Stimulated activated memory B cell treated with anti-CD40 and anti-IgM and Interleukin-4, amounts not matched to agents 10 μg/mL and 1 μg/mL and 100 μg/mL, for 72 hours (primary cell): ENCODE measurements at places on chromosomes 7 and 10.

- H3K27me3 ChIP-seq: no peaks in the 10 kb centered on the region
- peaks cover 27% of the 10 kb centered on the region for H3K36me3 ChIP-seq
- no peak overlapping the region for H3K4me3 ChIP-seq
- H3K4me1 ChIP-seq: no peaks in the 10 kb centered on the region
Observed at GRCh38 chr7:16399265-16399831, 22.0 kb downstream of the CRPPA start.

DNA sequence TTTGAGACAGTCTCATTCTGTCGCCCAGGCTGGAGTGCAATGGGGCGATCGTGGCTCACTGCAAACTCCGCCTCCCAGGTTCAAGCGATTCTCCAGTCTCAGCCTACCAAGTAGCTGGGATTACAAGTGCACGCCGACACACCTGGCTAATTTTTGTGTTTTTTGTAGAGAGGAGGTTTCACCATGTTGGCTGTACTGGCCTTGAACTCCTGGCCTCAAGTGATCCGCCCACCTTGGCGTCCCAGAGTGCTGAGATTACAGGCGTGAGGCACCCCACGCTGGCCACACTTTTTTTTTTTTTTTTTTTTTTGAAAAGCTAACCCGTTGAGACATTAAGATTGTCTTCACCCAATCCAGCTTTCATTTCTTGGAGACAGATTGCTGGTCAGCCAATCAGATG, 2.1 kb downstream of the ZNF273 start:
- no peak overlapping the region for H3K27ac ChIP-seq
- peaks cover 5% of the 10 kb centered on the region for H3K36me3 ChIP-seq
- no peak for ATAC-seq

DNA sequence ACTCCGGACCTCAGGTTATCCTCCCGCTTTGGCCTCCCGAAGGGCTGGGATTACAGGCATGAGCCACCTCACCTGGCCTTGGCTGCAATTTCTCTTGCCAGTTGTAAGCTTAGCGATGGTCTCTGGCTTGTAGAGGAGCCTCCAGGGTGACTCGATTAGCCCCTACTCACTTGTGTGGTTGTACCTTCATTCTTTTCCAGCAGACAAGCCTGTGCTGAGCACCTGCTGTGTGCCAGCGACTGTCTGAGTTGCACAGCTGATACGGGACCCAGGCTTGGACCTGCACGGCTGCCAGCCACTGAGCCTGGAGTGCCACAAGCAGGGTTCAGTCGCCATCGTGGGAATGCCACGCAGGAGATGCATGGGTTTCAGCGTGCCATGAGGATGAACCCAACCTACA, 42.0 kb upstream of the DNAJB6 start:
- H3K36me3 ChIP-seq: no peaks in the 10 kb centered on the region
- no peak overlapping the region for H3K4me3 ChIP-seq
- H3K4me1 ChIP-seq: peaks cover 25% of the 10 kb centered on the region

- ATAC-seq: no peak
- no peak overlapping the region for H3K4me3 ChIP-seq
- H3K27me3 ChIP-seq: no peaks in the 10 kb centered on the region
Observed at GRCh38 chr7:138258197-138258559, 181.9 kb downstream of the AKR1D1 start.

DNA sequence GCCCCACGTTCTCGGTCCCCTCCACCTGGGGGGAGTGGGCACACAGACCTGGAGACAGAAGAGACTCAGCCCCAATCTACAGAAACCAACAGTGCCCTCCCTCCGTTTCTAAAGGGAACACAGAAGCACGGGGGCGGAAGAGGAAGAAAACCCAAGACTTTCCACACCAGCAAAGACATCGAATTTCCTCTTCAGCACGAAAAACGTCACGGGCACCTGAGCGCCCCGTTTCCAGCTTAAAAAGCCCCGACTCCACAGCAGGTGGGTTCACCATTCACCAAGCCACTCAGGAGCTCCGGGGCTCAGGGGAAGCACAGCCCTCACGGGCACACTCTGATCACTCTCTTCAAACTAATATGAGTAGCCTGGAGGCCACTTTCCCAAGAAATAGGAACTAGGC, 19.6 kb downstream of the NUDT1 start:
- peak overlapping the region; percentile 96 for H3K27ac ChIP-seq
- H3K4me1 ChIP-seq: peaks cover 64% of the 10 kb centered on the region
- peak overlapping the region; percentile 60 for H3K4me3 ChIP-seq
- peaks cover 83% of the 10 kb centered on the region for H3K36me3 ChIP-seq
- ATAC-seq: peak; percentile 89

- H3K36me3 ChIP-seq: no peaks in the 10 kb centered on the region
- peak overlapping the region; percentile 12 for H3K27ac ChIP-seq
- peaks cover 6% of the 10 kb centered on the region for H3K27me3 ChIP-seq
- H3K4me1 ChIP-seq: peaks cover 27% of the 10 kb centered on the region
- no peak for ATAC-seq
- no peak overlapping the region for H3K4me3 ChIP-seq
Observed at GRCh38 chr7:155291045-155291530, 6.6 kb upstream of the INSIG1 start.

DNA sequence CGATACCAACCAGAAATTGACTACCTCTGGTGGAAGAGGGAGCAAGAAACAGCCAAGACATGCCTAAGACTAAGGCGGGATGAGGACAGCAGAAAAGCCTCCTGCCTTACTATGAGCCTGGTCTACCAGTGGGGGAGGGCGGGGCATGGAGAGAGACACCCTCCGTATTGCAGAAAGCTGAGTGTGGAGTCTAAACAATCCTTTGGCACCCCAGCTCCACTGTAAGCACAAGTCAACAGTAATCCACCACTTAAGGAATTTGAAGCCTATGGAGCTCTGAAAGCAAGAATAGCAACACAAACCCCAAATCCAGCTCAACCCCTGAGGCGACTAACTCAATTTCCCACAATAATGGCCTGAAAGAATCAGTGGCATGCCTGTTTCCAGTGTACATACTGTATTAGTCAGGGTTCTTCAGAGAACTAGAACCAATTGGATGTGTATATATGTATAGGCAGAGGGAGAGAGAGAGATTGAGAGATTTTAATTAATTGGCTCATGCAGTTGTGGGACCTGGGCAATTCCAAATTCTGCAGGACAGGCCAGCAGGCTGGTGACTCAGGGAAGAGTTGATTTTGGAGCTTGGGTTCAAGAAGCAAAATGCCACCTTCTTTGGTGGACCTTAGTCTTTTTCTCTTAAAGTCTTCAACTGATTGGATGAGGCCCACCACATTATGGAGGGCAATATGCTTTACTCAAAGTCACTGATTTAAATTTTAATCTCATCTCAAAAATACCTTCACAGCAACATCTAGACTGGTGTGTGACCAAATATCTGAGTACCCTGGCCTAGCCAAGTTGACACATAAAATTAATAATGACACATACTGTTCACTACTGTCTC, 13.5 kb downstream of the PPIF start:
- peaks cover 27% of the 10 kb centered on the region for H3K36me3 ChIP-seq
- H3K4me3 ChIP-seq: no peak overlapping the region
- H3K27ac ChIP-seq: no peak overlapping the region
- H3K4me1 ChIP-seq: peaks cover 28% of the 10 kb centered on the region
- no peak for ATAC-seq
- H3K27me3 ChIP-seq: no peaks in the 10 kb centered on the region

- H3K4me3 ChIP-seq: no peak overlapping the region
- H3K27ac ChIP-seq: no peak overlapping the region
- peaks cover 7% of the 10 kb centered on the region for H3K4me1 ChIP-seq
- no peaks in the 10 kb centered on the region for H3K36me3 ChIP-seq
Observed at GRCh38 chr10:133010095-133010842, 67.9 kb upstream of the CFAP46 start.

- H3K4me3 ChIP-seq: no peak overlapping the region
- no peak overlapping the region for H3K27ac ChIP-seq
- H3K4me1 ChIP-seq: no peaks in the 10 kb centered on the region
- no peak for ATAC-seq
- H3K27me3 ChIP-seq: no peaks in the 10 kb centered on the region
Observed at GRCh38 chr7:51256209-51256781, 60.3 kb downstream of the COBL start.

GRCh38 chr10:114306116-114306973, 67.3 kb downstream of the VWA2 start:
- no peak overlapping the region for H3K27ac ChIP-seq
- ATAC-seq: no peak
- H3K36me3 ChIP-seq: no peaks in the 10 kb centered on the region

GRCh38 chr7:103094102-103094501, 19.2 kb downstream of the ARMC10 start:
- H3K27me3 ChIP-seq: no peaks in the 10 kb centered on the region
- no peak overlapping the region for H3K4me3 ChIP-seq
- H3K36me3 ChIP-seq: peaks cover 30% of the 10 kb centered on the region
- H3K27ac ChIP-seq: no peak overlapping the region

DNA sequence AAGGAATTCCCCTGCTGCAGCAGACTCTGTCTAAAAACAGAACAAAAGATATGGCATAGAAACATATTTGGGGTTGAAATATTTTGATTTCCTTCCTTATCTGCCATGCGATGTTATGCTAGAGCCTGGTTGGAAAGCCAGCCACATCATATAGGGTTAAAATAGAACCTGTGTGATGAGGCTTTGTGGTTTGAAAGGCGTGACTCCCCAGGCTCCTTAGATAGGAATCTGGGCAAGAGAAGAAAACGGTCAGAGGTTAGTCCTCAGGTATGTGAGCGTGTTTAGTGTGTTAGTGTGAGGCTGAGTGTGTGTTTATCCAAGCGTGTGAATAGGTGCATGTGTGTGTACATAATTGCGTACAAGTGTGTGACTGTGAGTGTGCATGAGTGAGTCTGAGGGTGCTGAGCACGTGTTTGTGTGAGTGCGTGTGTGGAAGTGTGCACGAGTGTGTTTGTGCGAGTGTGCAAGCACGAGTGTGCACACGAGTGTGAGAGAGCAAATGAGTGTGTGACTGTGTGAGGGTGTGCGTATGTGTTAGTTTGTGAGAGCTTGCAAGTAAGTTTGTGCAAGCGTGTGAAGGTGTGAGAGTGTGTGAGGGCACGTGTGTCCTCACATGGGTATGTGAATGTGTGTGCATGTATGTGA, 79.9 kb downstream of the COL26A1 start:
- no peak overlapping the region for H3K4me3 ChIP-seq
- no peak for ATAC-seq
- peaks cover 35% of the 10 kb centered on the region for H3K27me3 ChIP-seq
- H3K36me3 ChIP-seq: no peaks in the 10 kb centered on the region
- H3K4me1 ChIP-seq: no peaks in the 10 kb centered on the region
- no peak overlapping the region for H3K27ac ChIP-seq

- H3K36me3 ChIP-seq: no peaks in the 10 kb centered on the region
- no peak for ATAC-seq
- peaks cover 10% of the 10 kb centered on the region for H3K4me1 ChIP-seq
- no peak overlapping the region for H3K27ac ChIP-seq
- H3K4me3 ChIP-seq: no peak overlapping the region
- H3K27me3 ChIP-seq: peaks cover 36% of the 10 kb centered on the region
Observed at GRCh38 chr10:6470894-6471618, 109.0 kb downstream of the PRKCQ start.

DNA sequence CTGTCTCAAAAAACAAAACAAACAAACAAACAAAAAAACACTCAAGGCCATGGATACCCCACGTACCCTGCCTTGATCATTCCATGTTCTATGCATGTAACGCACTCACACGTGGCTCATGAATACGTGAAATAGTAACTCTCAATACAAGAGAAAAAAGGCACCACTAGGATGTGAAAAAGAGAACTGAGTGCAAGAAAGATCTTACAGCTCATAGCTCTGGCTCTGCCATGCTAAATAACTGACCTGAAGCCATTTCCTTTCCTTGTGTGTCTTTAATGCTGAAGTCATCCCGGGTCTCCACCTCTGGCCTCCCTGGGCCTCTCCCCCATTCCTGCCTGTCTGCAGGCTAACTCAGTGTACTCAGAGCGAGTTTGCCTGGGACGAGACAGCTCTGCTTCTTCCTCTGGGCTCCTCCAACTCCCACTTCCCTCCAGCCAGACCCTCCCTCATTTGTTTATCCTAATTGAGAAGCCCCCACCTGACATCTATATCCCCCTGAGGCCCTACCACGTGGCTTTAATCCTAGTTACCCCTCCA, 117.3 kb downstream of the PRPF18 start:
- H3K27ac ChIP-seq: no peak overlapping the region
- H3K36me3 ChIP-seq: no peaks in the 10 kb centered on the region
- peaks cover 58% of the 10 kb centered on the region for H3K27me3 ChIP-seq
- peak; percentile 44 for ATAC-seq
- H3K4me1 ChIP-seq: peaks cover 24% of the 10 kb centered on the region
- H3K4me3 ChIP-seq: no peak overlapping the region

- no peaks in the 10 kb centered on the region for H3K27me3 ChIP-seq
- no peak for ATAC-seq
- no peaks in the 10 kb centered on the region for H3K36me3 ChIP-seq
- no peak overlapping the region for H3K27ac ChIP-seq
- H3K4me3 ChIP-seq: no peak overlapping the region
- peaks cover 10% of the 10 kb centered on the region for H3K4me1 ChIP-seq
Observed at GRCh38 chr10:97049670-97050069, 136.1 kb downstream of the SLIT1 start.

- ATAC-seq: no peak
- no peak overlapping the region for H3K27ac ChIP-seq
- H3K4me3 ChIP-seq: no peak overlapping the region
- H3K36me3 ChIP-seq: no peaks in the 10 kb centered on the region
Observed at GRCh38 chr7:15504351-15504750, 57.5 kb downstream of the AGMO start.

DNA sequence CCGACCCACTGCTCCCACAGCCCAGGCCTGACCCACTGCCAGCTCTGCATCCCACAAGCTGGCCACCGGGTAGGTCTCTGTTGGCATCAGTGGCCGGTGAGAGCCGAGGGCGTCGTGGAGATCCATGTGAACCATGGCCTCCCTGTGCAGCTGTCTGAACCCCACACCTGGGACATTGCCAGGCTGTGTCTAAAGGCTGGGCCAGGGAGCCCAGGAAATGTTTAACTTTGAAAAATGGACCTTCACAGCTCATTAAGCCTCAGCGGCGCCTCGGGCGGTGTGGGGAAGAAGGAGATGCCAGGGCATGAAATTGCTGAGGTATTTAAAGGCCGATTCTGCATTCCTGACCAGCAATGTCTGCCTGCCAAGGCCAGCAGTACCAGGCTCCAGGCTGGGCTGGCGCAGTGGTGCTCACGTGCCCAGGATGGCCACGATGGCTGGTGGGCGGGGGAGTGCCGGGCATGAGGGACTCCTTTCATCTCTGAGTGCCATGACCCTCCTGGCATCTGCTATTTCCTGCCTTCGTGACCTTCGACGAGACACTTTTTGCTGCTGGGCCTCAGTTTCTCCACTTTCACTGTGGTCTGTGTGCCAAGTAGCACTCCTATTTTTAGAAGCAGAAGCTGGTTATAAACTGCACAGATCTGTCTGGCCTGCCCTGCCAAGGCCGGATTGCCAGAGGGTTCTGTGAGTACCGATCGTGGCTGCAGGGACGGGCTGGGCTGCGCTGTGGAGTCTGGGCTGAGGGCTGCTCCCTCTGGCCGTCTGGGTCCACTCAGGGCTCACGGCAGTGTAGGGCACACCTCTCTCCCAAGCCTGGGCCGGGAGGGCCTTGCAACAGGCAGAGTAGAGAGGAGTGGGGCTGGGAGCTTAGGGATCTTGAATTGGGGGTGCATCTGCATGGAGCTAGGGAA, 21.8 kb downstream of the ELFN1 start:
- H3K36me3 ChIP-seq: no peaks in the 10 kb centered on the region
- ATAC-seq: no peak
- peaks cover 62% of the 10 kb centered on the region for H3K27me3 ChIP-seq
- H3K4me1 ChIP-seq: no peaks in the 10 kb centered on the region
- no peak overlapping the region for H3K27ac ChIP-seq
